ENCODE measurements at places on chromosomes 5 and 9.

DNA sequence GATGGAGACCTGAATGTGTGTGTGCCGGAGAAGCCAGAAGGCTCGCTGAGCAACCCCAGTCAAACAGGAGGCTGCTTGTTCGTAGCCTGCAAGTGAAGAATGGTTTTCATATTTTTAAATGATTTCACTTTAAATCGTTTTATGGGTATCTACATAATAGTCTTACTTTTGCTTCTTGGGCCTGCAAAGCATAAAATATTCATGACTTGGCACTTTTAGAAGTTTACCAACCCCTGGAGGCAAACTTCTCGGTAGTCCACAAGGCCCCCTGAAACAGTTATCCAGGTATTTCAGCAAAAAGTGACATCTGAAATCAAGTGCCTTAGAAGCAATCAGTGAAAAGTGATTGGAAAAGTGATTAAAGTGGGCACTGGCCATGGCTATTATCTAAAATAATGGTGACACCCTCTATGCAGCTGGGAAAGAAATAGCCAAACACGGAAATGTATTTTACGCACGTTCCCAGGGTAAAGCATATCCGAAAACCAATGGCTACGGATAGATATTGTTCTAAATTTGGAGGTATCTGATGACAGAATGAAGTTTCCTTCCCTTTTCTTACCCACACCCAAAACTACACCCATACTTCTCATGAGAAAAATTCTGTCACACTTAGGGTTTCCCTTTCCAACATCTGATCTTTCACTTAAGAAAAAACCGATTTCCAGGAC, 39.0 kb downstream of the RAPGEF1 start:
- ATAC-seq, result no peak

DNA sequence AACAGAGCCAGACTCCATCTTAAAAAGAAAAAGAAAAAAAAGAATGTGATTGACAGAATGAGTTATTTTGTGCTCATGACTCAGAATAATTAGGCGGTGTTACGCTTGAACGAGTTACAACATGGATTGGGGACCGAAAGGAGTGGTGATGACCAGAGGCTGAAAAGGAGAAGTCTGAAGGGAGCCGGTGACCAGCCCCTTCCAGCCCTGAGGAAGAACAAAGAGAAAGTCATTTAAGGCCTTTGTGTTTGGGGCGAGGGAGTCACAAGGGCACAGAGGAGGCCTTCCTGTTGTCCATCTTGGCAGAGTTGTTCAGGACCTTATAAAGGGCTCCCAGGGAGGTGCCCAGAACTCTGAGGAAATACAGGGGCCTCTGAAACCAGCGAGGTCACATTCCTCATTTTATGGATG, 131.6 kb downstream of the GOLPH3 start:
- peak; percentile 87 for ATAC-seq

GRCh38 chr5:146620031-146620668, 104.2 kb upstream of the GPR151 start:
- ATAC-seq, result no peak

DNA sequence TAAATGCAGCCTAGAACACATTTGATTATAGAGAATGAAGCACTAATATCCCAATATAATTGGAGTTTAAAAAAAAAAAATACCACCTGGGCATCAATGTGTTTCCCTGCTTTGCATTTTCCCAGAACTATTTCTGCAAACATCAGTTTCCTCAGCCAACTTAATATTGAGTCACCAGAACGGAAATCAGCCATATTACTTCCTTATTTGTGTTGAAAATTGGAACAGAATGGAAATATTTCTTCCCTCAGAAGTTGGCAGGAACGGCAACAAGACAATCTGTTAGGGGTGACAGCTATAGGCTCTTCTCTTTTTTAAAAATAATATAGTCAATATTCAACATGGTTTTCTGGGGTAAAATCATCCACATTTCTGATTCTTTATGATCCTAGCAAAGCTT, 4.0 kb downstream of the MFAP3 start:
- ATAC-seq, result no peak

- ATAC-seq, result no peak
Observed at GRCh38 chr5:123610209-123610608, 98.2 kb downstream of the CSNK1G3 start.

GRCh38 chr9:78074385-78075291, 43.0 kb upstream of the GNAQ start:
- no peak for ATAC-seq

- ATAC-seq, result no peak
Observed at GRCh38 chr5:56088967-56089829, 94.4 kb upstream of the IL6ST start.

All from esophagus mucosa (tissue), 1 donor.